ENCODE measurements at places on chromosomes 2 and 18. TPM values are rescaled to one million over a fixed set of nuclear protein-coding genes. Genes with fewer than 3 reads are reported as not detected.

KCNE4 gene
- total RNA-seq: 11.4 TPM

C1GALT1C1L gene
- total RNA-seq: 2.4 TPM

STK11IP gene
- 6.7 TPM for total RNA-seq

CNRIP1 gene
- total RNA-seq: 22.6 TPM

SOWAHC gene
- total RNA-seq: 11.4 TPM

ITGA4 gene
- total RNA-seq: 47.6 TPM

CABYR gene
- total RNA-seq: 12.0 TPM

POTEE gene
- total RNA-seq: 0.05 TPM

CGREF1 gene
- 0.17 TPM for total RNA-seq

TCF7L1 gene
- total RNA-seq: 0.05 TPM

MARCHF4 gene
- total RNA-seq: 5.0 TPM

SERPINB4 gene
- 0.05 TPM for total RNA-seq

POTEF gene
- not detected for total RNA-seq

Data from M059J (cell line).